ENCODE measurements at places on chromosomes 12 and 14.

GRCh38 chr14:73612339-73613045 is at the start of gene ACOT6:
TSS of gene ACOT6 (plus strand) at chr14:73612517. CDS start at chr14:73612572, 55 bp downstream.
- peak; percentile 68 for DNase-seq

DNA sequence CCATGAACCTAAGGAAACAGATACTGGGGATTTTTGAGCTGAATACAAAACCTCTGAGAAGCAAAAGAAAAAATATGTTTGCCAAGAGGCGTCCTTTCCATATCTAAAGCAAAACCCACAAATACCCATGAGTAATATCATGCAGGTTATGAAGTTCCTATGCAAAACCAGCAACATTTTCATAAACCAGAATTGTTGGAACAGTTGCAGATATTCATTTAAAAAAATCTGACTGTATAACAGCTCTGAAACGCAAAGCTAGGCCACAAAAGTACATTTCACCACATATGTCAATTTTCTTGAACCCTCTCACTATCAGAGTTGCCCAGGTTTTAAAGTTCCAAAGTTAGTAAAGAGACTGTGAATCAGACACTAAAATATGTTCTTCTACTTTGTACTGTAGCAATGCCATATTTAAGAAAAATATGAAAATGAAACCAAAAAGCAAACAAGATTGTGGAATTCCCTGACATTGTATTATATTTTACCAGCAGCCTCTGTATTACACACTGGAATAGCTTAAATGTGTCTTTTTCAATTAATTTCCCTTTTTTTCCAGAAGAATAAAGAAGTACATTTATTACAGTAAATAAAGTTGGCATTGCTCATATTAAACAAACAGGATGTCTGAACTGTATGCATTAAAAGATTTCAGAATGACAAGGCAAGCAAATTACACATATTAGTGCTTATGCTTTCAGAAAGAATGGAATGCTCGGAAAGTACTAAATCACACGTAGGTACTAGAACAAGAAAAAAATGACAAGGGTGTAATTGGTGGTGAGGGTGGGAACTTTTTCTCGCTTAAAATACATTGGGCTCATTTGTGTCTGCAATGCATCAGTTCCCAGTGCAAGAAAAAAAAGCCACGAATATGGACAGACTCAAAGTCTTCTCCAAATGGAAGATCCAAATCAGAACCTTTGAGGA is 33.6 kb upstream of the HIF1A start:
- no peak for DNase-seq

DNA sequence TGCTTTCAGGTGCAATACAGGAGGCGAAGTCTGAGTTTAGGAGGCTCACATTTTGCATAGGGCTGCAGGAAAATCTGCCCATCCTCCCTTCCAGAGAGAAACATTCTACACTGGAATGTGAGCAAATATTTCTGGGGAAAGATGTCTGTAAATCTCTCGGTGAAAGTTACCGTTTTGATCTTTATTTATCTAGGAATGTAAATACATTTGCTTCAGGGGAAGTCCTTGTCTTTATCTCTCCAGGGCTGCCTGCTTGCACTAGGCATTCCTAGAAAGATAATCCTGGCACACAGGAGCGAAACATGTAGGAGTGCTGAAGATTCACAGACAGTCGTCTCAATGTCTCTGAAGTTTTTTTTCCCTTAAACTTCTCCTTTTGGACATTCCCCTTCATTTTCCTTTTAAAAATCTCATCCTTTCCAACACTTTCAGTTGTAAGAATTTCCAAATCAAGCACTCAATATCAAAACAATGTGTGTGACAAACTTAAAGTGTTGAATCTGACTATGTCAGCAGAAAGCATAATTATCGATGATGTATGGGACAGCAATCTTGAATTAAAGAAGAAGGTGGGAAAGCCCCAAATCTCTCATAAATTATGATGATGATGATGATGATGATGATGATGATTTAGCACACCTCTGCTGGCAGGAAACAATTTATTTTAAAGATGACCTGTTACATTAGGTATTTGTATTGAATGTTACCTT is 113.4 kb upstream of the RESF1 start:
- no peak for DNase-seq

DNA sequence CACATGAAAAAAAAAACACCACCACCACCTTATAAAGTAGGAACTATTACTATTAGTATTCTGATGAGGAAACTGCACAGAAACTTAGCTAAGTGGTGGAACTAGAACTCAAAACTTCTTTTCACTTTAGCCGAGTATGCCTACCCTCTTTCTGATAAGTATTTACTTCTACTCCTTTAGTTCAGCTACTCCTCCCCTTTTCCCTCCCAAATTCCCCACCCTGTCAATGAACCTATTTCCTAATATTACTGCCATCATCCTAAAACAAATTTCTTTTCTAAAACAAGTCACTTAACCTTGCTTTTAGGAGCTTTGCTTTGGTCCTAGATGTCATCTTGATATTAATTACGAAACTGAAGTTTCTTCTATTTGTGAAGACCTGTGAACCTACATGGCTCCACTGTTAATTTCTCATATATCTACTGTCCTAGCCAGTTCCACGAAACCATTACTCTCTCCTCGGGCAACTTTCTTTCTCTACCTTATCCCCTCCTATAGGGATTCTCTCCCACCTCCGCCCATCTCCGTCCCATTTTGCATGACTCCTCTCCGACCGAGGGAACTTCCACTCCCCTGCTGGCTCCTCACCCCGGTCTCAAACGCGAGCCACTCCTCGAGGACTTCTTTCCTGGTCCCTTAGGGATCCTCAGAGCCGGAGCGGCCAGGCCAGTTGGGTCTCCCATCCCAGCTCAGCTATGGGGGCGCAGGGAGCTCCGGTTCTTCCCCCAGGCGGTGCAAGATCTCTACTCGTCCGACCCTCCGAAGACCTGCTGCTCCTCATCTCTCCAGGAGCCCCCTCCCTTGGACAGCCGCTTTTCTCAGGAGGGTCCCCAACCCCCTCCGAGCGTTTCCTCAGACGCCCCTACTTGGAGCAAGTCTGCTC is 1.1 kb downstream of the NUMB start:
- DNase-seq: peak; percentile 24

DNA sequence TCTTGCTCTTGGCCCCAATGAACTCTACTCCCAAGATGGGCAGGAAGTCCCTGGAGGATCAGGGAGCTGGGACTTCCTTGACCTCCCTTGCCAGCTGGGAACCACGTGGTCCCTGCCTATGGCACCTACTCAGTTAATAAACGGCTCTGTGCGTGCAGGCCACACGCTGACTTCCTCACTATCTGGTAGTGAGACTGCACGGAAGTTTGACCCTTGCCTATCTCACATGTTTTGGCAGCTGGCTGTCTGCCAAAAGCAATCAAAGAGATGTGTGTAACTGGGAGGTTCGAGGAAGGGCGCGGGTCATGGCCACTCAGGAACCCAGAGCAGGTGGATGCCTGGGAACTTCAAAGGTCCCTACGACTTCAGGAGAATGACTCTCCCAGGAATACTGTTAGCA is 57.9 kb downstream of the RFLNA start:
- DNase-seq: peak; percentile 24

- DNase-seq: no peak
These were observed 33.1 kb upstream of the G2E3 start for GRCh38 chr14:30525833-30526232.

- DNase-seq: peak; percentile 54
These were observed 2.7 kb downstream of the TGFB3 start for GRCh38 chr14:75979071-75979571.

DNA sequence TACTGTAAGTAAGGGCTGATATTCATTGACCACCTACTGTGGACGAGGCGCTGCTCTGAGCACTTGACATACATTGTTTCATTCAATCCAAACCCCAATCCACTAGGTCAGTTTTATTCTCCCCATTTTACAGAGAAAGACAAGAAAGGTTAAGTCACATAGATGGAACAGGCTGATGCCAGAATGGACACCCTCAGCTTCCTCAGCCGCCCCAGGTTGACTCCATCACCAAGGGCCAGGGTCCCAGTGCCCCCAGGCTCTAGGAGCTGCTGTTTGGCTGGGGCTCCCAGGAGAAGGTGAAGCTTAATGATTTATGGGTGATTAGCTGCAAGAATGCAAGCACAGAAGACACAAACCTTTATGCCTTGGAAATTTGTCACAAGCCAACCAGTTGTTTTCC is 671 bp upstream of the AQP2 start:
- no peak for DNase-seq

- DNase-seq: no peak
These were observed 86.2 kb upstream of the TMTC1 start for GRCh38 chr12:29869946-29870345.

DNA sequence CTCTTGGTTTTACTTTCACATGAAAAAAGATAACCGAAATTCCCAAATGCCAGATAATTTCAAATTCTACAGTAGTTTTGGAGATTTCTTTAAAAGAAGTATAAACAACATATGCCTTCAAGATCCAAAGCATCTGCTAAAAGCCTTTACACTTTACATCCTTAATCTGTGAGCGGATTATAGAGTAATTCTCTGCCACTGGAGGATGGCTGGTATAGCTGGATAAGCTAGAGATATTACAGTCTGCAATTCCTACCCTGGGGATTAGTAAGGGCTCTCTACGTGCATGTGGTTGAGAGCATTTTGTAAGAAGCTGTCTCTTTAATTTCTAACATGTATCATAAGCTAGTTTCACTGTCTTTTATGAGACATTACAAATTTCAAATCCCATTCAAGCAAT is 240.3 kb upstream of the HMGA2 start:
- no peak for DNase-seq

DNA sequence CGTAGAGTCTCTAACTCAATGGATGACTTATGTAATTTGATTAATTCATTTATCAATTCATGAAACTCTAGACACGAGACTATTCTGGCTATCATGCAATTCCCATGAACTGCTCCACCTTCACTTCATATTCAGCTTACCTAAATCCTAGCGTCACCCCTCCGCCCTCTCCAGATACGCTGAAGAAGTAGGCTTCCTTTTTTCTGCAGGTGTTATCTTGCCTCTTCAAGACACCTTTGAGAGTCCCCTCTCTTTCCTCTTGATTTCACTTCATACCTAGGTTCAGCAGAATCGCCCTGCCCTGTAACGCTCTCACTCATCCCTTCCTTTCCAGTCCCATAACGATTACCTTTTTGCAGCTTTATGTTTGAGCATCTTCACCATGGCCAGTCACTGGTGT is 4.0 kb upstream of the RNASE4 start:
- DNase-seq: no peak

GRCh38 chr12:90510948-90511347 is 444.0 kb downstream of the CCER1 start:
- DNase-seq: no peak

GRCh38 chr14:31926652-31927347 is 150.3 kb upstream of the ARHGAP5 start:
- peak; percentile 23 for DNase-seq

DNA sequence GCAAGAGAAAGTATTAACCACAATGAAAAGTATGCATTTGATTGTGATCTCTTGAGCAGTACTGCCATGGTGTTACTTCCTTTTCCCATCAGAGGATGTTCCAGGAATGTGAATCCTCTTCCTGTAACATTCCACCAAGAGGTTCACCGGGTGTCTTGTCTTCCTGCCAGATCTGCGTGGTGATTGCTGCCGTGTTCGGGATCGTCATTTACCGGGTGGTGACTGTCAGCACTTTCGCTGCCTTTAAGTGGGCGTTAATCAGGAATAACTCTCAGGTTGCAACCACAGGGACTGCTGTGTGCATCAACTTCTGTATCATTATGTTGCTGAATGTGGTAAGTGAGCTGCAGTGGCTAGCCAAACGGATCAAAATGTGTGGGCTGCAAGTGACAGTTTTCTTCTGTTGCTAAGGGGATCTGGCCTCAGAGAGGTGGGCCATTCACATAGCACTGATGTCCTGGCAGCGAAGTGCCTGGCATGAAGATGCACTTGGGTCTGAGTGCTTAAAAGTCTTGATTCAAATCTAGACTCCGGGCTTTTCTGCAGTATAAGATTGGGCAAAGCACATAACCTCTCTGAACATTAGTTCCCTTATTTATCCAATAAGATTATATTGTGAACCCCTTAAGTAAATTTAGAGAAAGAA is 123.4 kb downstream of the SLC5A8 start:
- DNase-seq: no peak

DNA sequence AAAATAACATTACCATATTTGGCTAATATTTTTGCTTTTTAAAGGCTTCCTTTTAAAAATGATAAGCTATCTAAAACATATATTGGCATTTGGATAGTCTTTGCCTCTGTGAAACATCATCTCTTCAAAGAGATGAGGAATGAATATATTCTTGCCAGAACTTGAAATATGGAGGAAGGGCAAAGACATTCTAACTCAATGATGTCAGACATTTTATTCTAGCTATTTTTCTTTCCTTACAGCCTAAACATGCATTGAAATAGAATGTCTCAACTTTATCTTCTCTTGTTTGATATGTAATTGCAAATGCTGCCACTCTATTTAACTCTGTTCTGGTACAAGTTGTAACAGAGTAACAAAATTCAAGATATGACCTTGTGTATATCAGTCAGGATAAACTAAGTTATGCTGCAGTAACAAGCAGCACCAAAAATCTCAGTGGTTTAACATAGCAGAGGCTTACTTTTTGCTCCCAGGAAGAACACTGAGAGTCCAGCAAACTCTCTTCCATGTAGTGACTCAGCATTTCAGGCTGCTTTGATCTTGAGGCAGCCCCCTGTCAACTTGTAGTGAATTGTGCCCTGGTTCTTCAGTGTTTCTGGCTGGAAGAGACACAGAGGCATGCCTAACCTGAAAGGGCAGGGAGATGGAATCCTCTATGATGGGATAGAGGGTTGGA is 11.0 kb downstream of the IRAK3 start:
- DNase-seq: no peak

DNA sequence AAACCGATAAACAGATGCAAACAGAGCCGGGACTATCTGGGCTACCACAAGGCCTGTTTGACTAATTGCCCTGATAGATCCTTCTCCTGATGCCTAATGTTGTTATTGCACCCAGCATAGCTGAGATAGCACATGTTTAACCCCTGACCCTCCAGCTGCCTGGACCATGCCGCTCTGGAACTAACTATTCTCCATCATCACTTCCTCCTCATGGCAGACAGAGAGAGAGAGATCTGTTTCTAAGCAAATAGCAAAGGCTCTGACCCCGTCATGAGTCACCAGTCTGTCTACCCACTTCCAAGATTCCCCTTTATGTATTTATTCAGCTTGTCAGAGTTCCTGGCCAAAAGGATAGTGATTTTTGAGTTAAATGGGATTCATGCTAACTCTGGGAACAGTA is 58.2 kb upstream of the FLRT2 start:
- no peak for DNase-seq

GRCh38 chr14:105386581-105387529 is 11.5 kb upstream of the TEX22 start:
- DNase-seq: no peak

DNA sequence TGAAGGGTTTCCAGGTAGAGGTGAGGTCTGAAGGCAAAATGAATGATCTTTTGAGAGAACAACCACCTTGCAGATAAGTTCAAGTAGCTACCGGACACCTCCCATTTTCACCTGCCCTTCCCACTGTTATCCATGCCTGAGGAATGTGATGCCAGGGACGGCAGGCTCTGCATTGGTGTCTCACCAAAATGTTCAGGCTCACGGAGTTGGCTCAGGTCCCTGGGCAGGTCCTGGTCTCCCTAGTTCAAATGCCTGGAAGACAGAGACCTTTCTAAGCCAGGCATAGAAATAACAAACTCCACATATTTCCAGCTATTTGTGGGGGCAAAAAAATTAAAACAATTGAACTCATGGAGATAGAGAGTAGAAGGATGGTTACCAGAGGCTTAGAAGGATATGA is 36.0 kb downstream of the TMEM63C start:
- DNase-seq: no peak

- no peak for DNase-seq
These were observed 70.3 kb upstream of the PYGL start for GRCh38 chr14:51014625-51015024.

GRCh38 chr14:72237722-72238666 is 305.8 kb downstream of the RGS6 start:
- DNase-seq: no peak
